Hypothalamus (tissue), 51 donors: ENCODE measurements at places on chromosomes 6 and 20.

- DNase-seq, result peak; percentile 75
Measured at GRCh38 chr6:31795616-31796298, at the start of gene VARS1. TSS of gene VARS1 (minus strand) at chr6:31795752. CDS start at chr6:31795217, 535 bp downstream.

- DNase-seq, result no peak
Measured at GRCh38 chr6:34583461-34583860, 27.3 kb upstream of the SPDEF start.

DNA sequence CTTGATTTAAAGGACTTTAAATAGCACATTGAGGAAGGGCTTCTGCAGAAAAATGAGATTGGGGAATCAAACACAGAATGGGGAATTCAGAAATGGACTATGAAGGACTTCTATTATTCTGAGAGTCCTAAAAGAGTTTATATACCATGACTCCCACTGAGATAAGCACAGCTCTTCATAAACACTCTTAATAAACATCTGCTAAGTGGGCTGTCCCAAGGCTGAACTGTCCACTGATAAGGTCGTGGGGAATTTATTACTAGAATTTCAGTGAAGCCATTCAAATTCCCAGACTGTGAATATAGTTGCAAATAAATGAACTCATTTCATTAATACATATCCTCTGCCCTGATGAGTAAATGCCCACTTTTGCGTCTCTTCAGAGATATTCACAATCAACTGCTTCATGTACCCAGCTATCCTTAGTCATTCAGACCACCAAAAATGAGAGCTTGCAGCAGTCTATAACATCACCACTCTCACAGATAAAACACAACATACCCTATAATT lies 468.2 kb upstream of the RUNX2 start:
- DNase-seq, result no peak

GRCh38 chr6:1773700-1774099 lies 164.0 kb downstream of the FOXC1 start:
- no peak for DNase-seq

- no peak for DNase-seq
Measured at GRCh38 chr6:20687494-20687893, 153.2 kb downstream of the CDKAL1 start.

DNA sequence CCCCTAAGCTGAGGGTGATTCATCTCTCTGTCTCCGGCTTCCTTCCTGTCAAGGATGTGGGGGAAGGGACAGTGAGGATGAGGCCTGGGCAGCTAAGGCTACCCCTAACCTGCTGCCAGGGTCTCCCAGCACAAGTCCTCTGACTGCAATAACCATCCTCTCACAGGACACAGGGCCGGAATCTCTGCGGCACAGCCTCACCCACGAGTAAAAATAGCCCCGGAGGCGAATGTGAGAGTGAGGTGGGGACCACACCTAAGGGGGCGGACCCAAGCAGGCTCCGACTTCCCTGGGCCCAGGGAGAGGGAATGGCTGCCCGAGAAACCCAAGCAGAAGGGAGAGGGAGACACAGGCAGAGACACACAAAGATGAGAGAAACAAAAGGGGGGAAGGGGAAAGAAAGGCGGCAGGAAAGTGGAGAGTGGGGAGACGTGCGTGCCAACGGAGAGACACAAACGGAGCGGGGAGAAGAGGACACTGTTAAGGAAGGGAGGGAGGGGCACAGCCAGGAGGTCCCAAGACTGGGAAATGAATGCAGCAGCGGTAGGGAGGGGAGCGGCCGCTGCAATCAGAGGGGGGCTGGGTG lies 1.4 kb downstream of the CLIC1 start:
- no peak for DNase-seq

- no peak for DNase-seq
Measured at GRCh38 chr6:16374461-16375200, 136.2 kb downstream of the GMPR start.

DNA sequence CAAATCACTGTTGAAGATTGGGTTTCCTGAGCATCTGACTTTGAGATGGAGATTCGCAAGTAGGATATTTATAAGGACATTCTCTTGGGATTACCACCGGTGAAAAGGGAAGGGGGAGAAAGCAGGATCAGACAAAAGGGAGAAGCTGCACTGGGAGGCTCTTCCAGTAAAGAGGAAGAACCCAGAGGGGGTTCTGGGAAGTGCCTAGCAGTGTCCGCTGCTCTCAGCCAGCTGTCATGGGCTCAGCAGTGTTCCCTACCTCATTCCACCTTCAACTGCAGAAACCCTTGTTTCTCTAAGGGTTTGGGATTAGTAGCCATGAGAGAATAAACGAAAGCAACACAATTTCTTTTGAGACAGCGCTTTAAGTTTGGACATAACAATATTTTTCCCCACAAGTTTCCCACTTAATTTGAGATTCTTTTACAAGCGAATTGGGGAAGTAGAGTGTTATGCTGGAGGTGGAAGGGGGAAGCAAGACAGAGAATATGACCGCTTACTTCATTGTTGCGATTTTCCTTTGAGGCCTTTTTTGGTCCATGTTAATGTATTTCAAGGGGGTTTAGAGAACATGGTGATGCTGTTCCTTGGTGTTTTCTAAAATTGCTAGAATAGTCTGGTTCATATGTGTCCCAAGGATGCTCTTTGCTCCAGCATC lies 154.5 kb upstream of the SCGN start:
- DNase-seq, result no peak

GRCh38 chr6:45554591-45554990 lies 176.9 kb upstream of the SUPT3H start:
- no peak for DNase-seq

GRCh38 chr6:36223706-36224105 lies 27.2 kb downstream of the BRPF3 start:
- no peak for DNase-seq

DNA sequence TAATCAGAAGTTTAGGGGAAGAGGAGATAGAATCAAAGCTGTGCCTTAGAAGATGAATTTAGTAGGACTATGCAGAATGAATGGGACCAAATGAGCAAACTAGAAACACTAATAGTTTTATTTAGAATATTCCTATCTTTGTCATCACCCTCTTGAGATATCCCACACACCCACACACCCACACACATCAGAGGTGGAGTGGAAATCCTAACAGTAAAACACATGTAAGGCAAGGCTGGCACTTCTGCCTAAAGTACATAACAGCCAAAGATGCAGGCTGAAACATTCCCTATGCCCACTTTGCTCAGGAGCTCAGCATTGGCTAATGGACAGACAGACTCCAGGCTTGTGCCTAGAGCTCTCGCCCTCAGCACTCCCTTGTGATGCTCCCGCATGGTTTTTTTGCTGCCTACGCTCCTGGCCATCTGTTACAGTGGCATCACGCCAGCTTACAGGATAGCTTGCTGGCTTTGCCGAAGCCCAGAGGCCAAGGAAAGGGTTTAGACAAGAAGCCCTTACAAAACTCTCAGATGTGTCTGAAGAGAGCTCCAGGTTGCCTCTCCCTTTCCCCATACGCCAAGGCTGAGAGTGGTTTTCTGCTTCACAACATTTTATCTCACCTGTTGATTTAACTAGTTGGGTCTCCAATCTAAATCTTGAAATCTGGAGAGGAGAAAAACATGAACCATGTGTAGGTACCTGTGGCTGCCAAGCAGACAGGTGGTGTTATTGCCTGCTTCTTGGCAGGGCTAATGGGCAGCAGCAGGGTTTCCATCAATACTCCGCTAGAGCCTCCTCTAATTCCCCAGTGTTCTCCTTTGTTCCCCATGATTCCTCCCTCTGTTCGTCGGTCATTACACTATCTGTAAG lies 282.6 kb upstream of the ID4 start:
- no peak for DNase-seq

DNA sequence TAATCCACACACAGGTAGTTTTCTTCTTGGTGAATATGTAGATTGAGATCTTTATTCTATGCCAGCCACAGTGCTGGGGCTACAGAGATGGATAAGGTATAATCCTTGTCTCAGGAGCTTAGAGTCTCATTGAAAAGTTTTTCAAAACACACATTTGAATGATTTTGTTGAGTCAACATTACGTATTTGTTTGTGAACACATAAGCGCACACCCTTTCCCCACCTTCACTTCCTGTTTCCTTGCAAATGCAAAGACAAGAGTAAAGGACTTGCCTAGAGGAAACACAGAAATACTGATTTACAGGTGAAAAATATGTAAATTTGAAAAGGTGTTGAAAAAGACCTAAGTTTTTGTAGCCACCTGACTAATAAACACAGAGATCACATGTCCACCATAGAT lies 27.8 kb downstream of the VAPB start:
- no peak for DNase-seq

GRCh38 chr20:22866812-22867341 lies 168.2 kb upstream of the SSTR4 start:
- no peak for DNase-seq

DNA sequence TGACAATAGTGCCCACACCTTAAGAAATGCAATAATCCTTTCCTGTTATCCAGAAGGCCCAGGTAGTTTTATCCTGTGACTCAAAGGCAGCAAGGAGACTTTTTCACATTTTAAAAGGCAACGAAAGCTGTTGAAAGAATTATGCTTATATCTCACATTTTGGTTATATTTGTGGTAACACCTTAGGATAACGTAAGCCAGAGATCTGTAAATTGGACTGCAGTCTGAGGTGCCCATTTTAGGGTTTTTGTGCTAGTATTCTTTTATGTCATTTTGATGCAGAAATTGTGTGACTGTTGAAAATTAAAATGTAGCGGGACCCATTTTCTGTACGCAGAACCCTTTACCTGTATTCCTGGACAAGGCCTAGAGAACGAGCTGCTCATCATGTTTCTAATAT lies 24.3 kb upstream of the MTHFD1L start:
- DNase-seq, result no peak

GRCh38 chr6:167768471-167769215 lies 58.1 kb upstream of the AFDN start:
- no peak for DNase-seq

GRCh38 chr20:23856736-23857135 lies 22.8 kb downstream of the CST5 start:
- no peak for DNase-seq

- DNase-seq, result no peak
Measured at GRCh38 chr6:144075875-144076274, 19.5 kb downstream of the SF3B5 start.

DNA sequence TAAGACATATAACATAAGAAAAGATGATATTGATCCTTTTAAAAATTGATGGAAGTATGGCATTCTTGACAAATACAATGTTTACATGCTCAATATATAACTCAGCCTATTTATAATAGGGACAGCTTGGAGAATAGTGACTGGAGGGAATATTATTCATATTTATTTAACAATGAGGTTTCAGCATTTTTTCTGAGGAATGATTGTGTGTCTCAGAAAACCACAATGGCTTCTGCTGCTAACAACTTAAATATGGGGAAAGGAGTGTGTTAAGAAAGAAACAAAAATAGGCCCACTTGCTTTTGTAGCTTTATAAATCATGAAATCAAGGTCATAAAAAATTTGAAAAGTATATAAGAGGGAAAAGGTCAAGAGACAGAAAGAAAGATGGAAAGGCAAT lies 163.2 kb upstream of the TBX18 start:
- DNase-seq, result no peak

- DNase-seq, result peak; percentile 12
Measured at GRCh38 chr20:36467076-36467999, 74.0 kb upstream of the MYL9 start.

DNA sequence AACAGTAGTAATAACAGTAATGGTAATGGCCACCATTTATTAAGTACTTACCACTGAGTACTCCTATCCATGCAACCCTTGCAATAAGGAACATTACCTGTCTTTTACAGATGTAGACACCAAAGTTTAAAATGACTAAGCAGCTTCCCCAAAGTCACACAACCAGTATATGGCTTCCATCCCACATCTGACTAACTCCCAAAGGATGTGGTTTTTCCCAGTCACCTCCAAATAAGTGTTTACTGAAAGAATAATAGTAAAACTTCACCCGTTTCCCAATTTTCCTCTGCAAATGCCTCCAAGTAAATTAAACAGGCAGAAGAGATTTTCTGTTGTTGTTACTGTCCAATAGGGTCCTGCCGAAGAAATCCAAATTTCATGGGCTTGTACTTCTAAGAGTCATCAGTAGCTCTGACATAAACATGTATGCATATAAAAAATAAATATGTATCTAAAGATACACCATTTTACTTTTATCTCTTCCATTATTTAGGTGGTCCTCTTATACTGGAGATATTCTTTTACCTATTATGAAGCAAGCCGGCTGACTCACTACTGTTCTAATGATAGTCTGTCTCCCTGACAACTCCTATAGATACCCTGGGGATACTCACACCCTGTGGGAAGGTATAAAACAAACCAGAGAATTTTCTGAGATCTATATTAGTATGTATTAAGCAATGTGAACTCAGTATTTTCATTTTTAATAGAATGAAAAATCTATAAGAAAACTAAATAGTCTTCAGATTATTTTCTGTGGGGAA lies 77.9 kb upstream of the ID4 start:
- no peak for DNase-seq

DNA sequence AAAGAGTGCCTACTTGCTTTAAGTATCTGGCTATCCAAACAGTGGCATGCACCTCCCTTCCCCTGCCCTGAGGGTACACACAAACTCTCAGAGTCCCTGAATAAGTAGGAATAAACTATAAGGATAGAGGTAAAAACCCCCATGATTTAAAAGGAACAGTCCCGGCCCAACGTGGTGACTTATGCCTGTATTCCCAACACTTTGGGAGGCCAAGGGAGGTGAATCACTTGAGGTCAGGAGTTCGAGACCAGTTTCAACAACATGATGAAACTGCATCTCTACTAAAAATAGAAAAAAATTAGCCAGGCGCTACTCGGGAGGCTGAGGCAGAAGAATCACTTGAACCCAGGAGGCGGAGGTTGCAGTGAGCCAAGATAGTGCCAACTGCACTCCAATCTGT lies 22.2 kb downstream of the SAMHD1 start:
- no peak for DNase-seq
